ENCODE measurements at places on chromosomes 7 and 10.
A peak's percentile ranks its signal among the peaks of the same experiment; 100 is the strongest.

GRCh38 chr7:112019932-112020331 lies 186.3 kb downstream of the DOCK4 start:
- no peaks in the 10 kb centered on the region for H3K27me3 ChIP-seq
- no peak overlapping the region for H3K27ac ChIP-seq
- DNase-seq, result no peak
- H3K4me3 ChIP-seq, result no peak overlapping the region
- no peaks in the 10 kb centered on the region for H3K36me3 ChIP-seq
- H3K4me1 ChIP-seq, result no peaks in the 10 kb centered on the region

GRCh38 chr7:22934473-22935065 lies 79.4 kb downstream of the HYCC1 start:
- H3K27ac ChIP-seq, result no peak overlapping the region
- H3K27me3 ChIP-seq, result peaks cover 15% of the 10 kb centered on the region
- H3K36me3 ChIP-seq, result peaks cover 1% of the 10 kb centered on the region
- DNase-seq, result no peak
- no peaks in the 10 kb centered on the region for H3K4me1 ChIP-seq

GRCh38 chr10:123721441-123722049 lies 55.4 kb downstream of the GPR26 start:
- H3K4me1 ChIP-seq, result no peaks in the 10 kb centered on the region
- H3K27me3 ChIP-seq, result no peaks in the 10 kb centered on the region
- H3K27ac ChIP-seq, result no peak overlapping the region

DNA sequence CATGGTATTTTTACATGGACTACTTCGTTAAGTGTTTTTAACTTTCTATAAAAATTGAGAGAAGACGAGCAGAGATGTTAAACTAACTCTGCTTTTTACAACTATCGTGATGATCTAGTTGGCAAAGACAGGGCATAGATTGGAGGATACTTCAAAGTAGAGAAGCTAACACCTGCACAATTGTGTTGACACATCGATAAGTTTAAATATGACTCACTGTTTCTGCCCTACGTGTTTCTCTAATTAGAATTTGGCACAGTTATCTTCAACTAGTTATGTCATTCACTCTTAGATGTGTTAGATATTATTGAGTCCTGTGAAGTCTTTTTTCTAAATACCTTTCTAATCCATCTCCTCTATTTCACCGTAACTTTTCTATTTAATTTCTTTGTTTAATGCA lies 68.5 kb upstream of the FERD3L start:
- DNase-seq, result no peak
- H3K4me1 ChIP-seq, result no peaks in the 10 kb centered on the region
- no peaks in the 10 kb centered on the region for H3K36me3 ChIP-seq
- no peak overlapping the region for H3K4me3 ChIP-seq

- H3K27me3 ChIP-seq, result no peaks in the 10 kb centered on the region
- H3K27ac ChIP-seq, result no peak overlapping the region
- no peaks in the 10 kb centered on the region for H3K4me1 ChIP-seq
- no peak overlapping the region for H3K4me3 ChIP-seq
Observed at GRCh38 chr10:63005246-63005645, 127.9 kb upstream of the NRBF2 start.

DNA sequence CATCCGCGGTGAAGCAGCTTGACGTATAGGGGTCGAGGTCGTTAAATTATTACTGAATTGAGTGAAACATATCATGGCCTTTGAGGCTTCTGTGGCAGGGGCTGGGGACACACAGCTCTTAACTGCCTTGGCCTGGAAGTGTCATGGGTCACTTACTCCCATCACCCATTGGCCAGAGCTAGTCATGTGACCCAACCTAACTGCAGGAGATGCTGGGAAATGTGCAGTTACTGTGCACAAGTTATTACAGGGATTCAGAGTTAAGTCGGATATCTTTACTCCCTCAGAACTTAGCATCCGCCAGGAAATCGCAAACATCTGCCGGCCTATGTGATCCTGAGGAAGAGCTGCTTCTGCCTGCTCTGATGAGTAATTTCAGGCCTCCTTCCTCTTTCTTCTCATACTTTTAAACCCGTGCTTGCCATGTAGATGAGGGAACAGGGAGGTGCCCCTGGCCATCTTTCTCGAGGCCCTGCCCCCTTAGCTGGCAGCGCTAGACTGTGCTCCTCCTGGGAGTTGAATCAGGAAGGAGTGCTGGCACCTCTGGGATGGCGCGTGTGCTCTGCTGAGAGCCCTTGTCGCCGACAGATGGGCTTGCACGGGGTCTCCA lies 203.6 kb downstream of the TCF7L2 start:
- no peak overlapping the region for H3K4me3 ChIP-seq
- no peak overlapping the region for H3K27ac ChIP-seq
- DNase-seq, result no peak
- no peaks in the 10 kb centered on the region for H3K27me3 ChIP-seq
- no peaks in the 10 kb centered on the region for H3K4me1 ChIP-seq

DNA sequence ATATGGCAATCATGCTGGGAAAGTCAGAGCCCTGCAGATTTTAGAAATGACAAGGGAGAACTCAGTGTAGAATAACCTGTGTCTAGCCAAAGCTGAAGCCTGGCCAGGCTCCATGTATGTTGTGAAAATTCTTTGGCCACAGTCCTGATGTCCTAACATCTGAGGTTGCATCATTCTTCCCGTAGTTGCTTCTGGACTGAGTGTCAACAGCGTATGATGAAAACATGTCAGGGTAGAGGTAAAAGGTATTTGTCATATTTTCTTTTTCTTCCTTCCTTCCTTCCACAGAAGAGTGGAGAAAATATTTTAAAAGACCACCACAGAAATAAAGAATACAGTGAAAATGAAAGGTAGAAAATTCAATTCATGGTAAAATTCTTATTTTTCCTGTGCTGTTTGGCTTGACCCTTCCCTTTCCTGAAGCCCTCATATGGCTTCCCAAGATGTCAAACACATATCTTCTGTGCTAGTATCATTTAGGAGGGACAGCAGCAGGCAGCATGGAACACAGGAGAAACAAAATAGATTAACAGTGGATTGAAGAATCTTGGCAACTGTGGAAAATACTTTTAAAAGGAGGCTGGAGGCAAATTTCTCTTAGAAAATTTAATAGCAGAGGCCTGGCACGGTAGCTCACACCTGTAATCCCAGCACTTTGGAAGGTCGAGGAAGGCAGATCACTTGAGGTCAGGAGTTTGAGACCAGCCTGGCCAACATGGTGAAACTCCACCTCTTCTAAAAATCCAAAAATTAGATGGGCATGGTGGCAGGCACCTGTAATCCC lies 18.9 kb upstream of the NRBF2 start:
- H3K27me3 ChIP-seq, result peaks cover 20% of the 10 kb centered on the region
- no peak for DNase-seq
- no peaks in the 10 kb centered on the region for H3K36me3 ChIP-seq
- no peak overlapping the region for H3K27ac ChIP-seq

GRCh38 chr7:107563081-107563774 lies 492 bp downstream of the COG5 start:
- peaks cover 57% of the 10 kb centered on the region for H3K4me1 ChIP-seq
- no peaks in the 10 kb centered on the region for H3K27me3 ChIP-seq
- no peak for DNase-seq
- H3K27ac ChIP-seq, result peak overlapping the region; percentile 96

DNA sequence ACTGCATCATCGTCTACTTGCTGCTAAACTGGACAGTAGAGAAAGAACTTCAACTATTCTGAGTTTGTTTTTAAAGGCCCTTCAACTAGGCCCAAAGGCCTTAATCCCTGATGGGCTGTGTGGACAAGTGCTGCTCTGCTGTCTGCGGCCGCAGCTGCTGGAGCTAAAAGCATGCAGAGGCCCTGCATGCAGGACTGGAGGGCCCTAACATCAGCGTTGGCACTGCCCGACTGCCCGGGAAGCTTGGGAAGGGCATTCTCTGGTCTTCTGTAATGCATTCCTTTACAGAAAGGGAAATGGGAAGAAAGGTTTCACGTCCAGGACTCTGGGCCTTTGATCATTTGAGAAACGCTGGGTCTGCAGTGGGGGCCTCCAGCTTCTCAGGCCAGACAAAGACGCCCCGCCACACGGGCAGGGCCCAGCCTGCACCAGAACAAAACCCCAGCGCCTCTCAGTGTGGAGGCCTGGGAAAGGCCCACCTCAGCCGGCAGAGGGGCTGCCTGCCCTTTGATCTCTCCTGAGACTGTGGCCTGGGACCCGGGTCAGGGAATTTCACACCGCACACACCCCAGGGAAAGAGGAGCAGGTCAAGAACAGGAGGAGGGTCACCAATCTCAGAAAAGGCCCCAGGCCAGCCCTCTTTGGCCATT lies 229.3 kb downstream of the DNAJB6 start:
- peaks cover 1% of the 10 kb centered on the region for H3K36me3 ChIP-seq
- peak; percentile 3 for DNase-seq
- no peak overlapping the region for H3K4me3 ChIP-seq
- peaks cover 36% of the 10 kb centered on the region for H3K4me1 ChIP-seq

GRCh38 chr10:5038733-5039132 lies 35.1 kb upstream of the AKR1C2 start:
- no peaks in the 10 kb centered on the region for H3K36me3 ChIP-seq
- peaks cover 6% of the 10 kb centered on the region for H3K4me1 ChIP-seq
- no peak for DNase-seq
- H3K27ac ChIP-seq, result no peak overlapping the region
- peaks cover 4% of the 10 kb centered on the region for H3K27me3 ChIP-seq

GRCh38 chr7:154304740-154305700 lies 252.8 kb downstream of the DPP6 start:
- H3K4me1 ChIP-seq, result no peaks in the 10 kb centered on the region
- no peaks in the 10 kb centered on the region for H3K36me3 ChIP-seq
- DNase-seq, result no peak
- no peak overlapping the region for H3K27ac ChIP-seq
- peaks cover 14% of the 10 kb centered on the region for H3K27me3 ChIP-seq

DNA sequence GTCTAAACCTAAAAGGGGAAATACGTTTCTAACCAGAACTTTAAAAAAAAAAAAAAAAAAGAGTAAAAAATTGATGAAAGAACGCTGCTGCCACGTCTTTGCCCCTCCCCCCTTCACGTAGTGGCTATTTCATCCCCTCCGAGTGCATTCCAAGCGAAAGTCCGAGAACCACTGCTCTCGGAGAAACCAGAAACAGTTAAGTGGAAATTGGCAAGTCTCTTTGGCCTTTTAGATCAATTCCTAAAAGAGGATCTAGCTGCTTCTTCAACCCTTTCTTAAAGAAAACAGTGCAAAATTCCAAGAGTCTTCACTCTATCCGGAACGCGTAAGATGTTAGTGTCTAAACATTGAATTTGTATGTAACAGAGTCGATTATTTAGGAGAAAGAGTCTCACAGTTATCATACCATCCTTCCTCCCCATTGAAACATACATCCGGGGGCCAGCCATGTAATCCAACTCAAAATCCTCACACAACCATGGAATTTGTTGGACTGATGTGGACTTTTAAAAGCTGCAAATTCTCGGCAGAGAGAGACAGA lies 1.1 kb downstream of the P4HA1 start:
- peak overlapping the region; percentile 93 for H3K27ac ChIP-seq
- peaks cover 15% of the 10 kb centered on the region for H3K36me3 ChIP-seq
- H3K4me1 ChIP-seq, result peaks cover 32% of the 10 kb centered on the region
- peak; percentile 51 for DNase-seq

DNA sequence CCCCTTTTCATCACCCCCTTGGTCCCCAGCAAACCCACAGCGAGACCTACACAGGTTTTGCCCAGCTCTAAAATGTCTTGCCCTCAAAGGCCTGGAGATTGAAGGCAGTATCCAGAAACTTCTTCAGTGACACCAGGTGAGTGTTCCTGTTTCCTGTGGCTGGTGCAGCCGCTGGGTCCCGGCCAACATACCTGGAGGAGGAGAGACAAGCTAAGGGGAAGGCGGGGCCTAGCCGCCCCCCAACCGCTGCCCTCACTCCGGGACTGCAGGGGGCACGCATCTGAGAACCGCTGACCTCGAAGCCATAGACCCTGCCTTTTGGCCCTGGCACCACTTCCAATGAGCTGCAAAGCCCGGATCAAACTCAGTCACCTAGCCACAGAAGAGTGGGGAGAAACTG lies 27.0 kb downstream of the OGDHL start:
- no peak overlapping the region for H3K4me3 ChIP-seq
- H3K27ac ChIP-seq, result no peak overlapping the region
- H3K4me1 ChIP-seq, result no peaks in the 10 kb centered on the region
- H3K27me3 ChIP-seq, result peaks cover 3% of the 10 kb centered on the region
- H3K36me3 ChIP-seq, result no peaks in the 10 kb centered on the region
- DNase-seq, result no peak

- no peaks in the 10 kb centered on the region for H3K4me1 ChIP-seq
- no peaks in the 10 kb centered on the region for H3K36me3 ChIP-seq
- no peak overlapping the region for H3K27ac ChIP-seq
- DNase-seq, result no peak
- H3K4me3 ChIP-seq, result no peak overlapping the region
- no peaks in the 10 kb centered on the region for H3K27me3 ChIP-seq
Observed at GRCh38 chr10:111335826-111336225, 259.0 kb downstream of the ADRA2A start.

DNA sequence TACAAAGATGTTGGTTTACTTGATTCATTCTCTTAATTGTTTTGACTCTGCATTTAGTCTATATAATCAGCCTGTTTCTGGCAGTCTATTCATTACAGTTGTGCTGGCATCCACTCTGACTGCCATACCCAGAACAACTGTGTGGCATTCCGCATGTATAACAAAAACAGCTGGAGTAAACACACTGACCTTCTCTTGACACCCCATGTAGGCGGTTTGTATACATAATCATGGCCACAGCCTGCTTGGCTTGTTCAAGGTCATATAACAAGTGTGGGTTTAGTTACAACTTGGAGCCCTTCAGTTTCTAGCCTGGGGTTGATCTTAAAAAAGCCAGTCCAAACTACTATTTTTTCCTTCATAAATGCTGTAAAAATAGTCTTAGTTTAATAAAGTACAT lies 70.9 kb downstream of the MBL2 start:
- no peak overlapping the region for H3K4me3 ChIP-seq
- H3K4me1 ChIP-seq, result no peaks in the 10 kb centered on the region
- H3K27me3 ChIP-seq, result no peaks in the 10 kb centered on the region

DNA sequence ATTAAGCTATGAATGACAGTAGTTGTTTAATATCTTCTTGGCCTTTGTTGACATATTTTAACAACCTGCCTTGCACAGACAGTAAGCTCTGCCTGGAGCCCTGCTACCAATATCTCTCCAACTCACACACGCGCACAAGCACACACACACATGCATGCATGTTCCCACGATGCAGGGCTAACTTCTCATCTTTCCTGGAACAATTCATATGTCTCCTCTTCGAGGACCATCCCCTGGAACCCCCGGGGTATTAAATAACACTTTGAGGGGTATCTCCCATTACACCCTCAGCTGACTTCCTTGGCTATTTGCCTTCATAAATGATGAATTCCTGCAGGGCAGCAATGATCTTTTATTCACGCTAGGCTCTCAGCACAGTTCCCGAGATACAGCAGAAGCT lies 258.0 kb downstream of the TRIL start:
- no peak overlapping the region for H3K27ac ChIP-seq
- H3K4me1 ChIP-seq, result no peaks in the 10 kb centered on the region
- H3K4me3 ChIP-seq, result no peak overlapping the region
- H3K36me3 ChIP-seq, result no peaks in the 10 kb centered on the region
- DNase-seq, result no peak

GRCh38 chr7:155505422-155505793 lies 41.0 kb downstream of the CNPY1 start:
- peaks cover 20% of the 10 kb centered on the region for H3K4me1 ChIP-seq
- no peak overlapping the region for H3K27ac ChIP-seq
- H3K4me3 ChIP-seq, result no peak overlapping the region
- no peak for DNase-seq

GRCh38 chr10:133105686-133106390 lies 18.1 kb downstream of the ADGRA1 start:
- DNase-seq, result no peak
- H3K36me3 ChIP-seq, result peaks cover 2% of the 10 kb centered on the region
- peaks cover 35% of the 10 kb centered on the region for H3K27me3 ChIP-seq
- H3K4me3 ChIP-seq, result no peak overlapping the region

GRCh38 chr7:108026647-108027046 lies 23.7 kb upstream of the LAMB1 start:
- DNase-seq, result no peak
- H3K36me3 ChIP-seq, result no peaks in the 10 kb centered on the region
- no peak overlapping the region for H3K27ac ChIP-seq
- H3K4me3 ChIP-seq, result no peak overlapping the region
- H3K27me3 ChIP-seq, result peaks cover 28% of the 10 kb centered on the region
